Foreskin keratinocyte (primary cell): ENCODE measurements at places on chromosomes 3 and 15.

DNA sequence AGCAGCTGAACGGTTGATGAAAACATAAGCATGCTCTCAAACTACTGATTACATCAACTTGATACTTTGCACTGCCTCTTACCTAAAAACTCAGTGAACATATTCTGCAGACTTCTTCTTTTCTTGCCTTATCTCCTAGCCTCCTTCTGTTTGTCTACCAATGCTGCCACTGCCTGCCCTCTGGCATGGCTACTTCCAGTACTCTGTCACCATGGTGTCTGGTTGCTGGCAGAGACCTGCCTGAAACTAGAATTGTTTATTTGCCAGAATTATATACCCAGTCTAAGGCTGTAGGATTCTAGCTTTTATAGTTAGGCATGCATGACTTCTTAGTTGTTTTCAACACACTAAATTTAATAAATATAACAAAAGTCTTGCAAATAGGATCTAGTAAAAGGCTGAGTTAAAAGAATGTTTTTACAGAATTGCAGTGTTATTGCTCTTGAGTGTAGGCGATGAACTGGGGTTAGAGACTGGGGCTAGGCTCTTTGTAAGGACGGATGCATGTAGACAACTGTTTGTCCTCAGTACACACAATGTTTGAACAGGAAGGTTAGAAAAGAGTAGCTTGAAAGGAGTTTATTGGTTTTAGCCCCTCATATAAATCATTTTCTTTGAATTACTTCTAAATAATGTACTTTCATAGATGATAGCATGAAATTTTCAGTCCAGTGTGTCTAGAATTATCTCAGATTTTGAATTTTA lies 116.3 kb downstream of the KCNAB1 start:
- no peak for DNase-seq

DNA sequence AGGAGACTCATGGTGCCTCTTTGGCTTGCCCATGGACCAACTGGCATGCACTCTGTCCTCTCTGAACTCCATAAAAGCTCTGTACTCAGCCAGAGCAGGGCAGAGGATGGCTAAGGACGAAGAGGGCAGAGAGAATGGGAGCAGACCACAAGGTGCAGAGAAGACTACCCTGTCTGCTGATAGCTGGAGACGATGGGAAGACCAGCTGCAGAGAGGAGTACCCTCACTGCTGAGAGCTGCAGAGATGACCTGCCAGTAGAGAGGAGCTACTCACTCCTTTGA lies 65.0 kb downstream of the THBS1 start:
- no peak for DNase-seq

- no peak for DNase-seq
Observed at GRCh38 chr3:187935623-187936156, 190.4 kb upstream of the BCL6 start.

GRCh38 chr3:126113733-126114442 lies 30.0 kb upstream of the SLC41A3 start:
- DNase-seq = no peak

- DNase-seq = peak; percentile 69
Observed at GRCh38 chr3:159751752-159752151, 236.9 kb upstream of the IL12A start.
